CD4-positive, alpha-beta memory T cell (primary cell): ENCODE measurements at places on chromosomes 7 and 10. TPM values are rescaled to one million over a fixed set of nuclear protein-coding genes. Genes with fewer than 3 reads are reported as not detected.

DNA sequence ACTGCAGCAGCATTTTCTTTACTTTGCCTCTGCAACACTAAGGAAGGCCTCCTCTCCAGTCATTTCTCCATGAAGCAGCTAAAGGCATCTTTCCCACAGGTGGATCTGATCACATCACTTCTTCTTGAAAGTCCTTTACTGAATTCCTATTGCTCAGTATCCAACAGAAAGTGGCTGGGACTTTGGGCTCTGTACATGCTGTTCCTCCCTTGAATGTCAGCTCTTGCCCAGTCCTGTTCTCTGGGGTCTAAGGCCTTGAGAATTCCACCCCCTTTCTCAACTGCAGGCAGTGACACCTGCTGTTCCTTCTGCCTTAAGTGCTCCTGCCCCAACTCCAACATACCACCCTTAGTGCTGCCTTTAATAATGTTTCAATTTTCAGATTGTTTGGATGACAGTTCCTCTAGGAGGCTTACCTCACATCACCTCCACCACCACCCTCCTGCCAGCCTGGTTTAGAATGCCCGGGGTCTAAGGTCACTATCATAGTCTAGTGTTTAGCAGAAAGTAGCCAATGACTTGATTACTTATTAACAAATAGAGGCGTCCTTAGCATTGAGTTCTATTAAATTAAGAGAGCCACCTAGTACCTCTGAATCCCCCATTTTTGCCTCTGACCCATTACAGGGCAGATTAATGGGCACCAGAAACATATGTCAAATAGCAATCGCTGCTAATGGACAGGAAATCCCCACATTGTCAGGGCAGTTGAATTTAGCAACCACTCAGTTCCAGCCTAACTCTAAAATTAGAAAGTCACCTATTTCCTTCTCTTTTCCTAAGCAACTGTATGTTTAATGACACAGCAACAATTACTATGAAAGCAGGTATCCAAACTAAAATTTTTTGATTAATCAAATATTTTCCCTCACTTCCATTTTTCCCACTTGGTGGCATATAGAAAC, 11.4 kb downstream of the INHBA start:
- no peaks in the 10 kb centered on the region for H3K27me3 ChIP-seq
- H3K4me1 ChIP-seq = no peaks in the 10 kb centered on the region
- H3K27ac ChIP-seq = no peak overlapping the region
- no peak overlapping the region for H3K4me3 ChIP-seq
- H3K36me3 ChIP-seq = no peaks in the 10 kb centered on the region

GRCh38 chr7:37952240-37952639, 31.8 kb downstream of the EPDR1 start:
- H3K4me3 ChIP-seq = no peak overlapping the region
- no peaks in the 10 kb centered on the region for H3K36me3 ChIP-seq
- H3K4me1 ChIP-seq = no peaks in the 10 kb centered on the region
- no peak overlapping the region for H3K27ac ChIP-seq

Gene GRM3
- not detected for total RNA-seq

GRCh38 chr10:45282061-45282460, 33.3 kb downstream of the OR13A1 start:
- H3K4me1 ChIP-seq = no peaks in the 10 kb centered on the region
- no peak overlapping the region for H3K27ac ChIP-seq
- H3K27me3 ChIP-seq = no peaks in the 10 kb centered on the region
- H3K36me3 ChIP-seq = no peaks in the 10 kb centered on the region
- H3K4me3 ChIP-seq = no peak overlapping the region
- DNase-seq = no peak

Gene SFTPA1
- not detected for total RNA-seq

- no peak overlapping the region for H3K27ac ChIP-seq
- H3K27me3 ChIP-seq = no peaks in the 10 kb centered on the region
- H3K4me3 ChIP-seq = no peak overlapping the region
- H3K4me1 ChIP-seq = no peaks in the 10 kb centered on the region
- DNase-seq = no peak
Observed at GRCh38 chr10:131187274-131187673, 124.2 kb downstream of the TCERG1L start.

DNA sequence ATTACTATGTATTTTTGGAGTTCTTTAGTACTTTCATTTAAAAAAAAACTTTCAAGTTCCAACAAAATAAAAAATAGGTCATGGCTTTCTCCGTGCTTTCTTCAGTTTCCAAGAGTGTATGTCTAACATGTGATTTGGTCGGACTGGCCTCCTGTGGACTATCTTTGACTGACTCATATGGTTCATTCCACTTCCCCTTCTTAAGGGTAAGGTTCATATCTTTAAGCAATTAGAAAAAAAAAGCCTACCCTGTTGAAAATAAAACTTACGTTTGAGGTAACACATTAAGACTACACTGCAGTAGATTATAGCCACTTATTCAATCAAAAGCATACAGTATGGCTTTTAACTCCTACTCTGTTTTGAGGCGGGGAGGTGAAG, 112.8 kb upstream of the AHR start:
- H3K4me3 ChIP-seq = no peak overlapping the region
- DNase-seq = no peak
- no peaks in the 10 kb centered on the region for H3K36me3 ChIP-seq
- no peaks in the 10 kb centered on the region for H3K27me3 ChIP-seq

GRCh38 chr10:31318382-31318853, 598 bp upstream of the ZEB1 start:
- peak overlapping the region; percentile 88 for H3K27ac ChIP-seq
- peaks cover 30% of the 10 kb centered on the region for H3K4me1 ChIP-seq
- no peaks in the 10 kb centered on the region for H3K27me3 ChIP-seq
- peak; percentile 74 for DNase-seq
- no peaks in the 10 kb centered on the region for H3K36me3 ChIP-seq

- peaks cover 13% of the 10 kb centered on the region for H3K27me3 ChIP-seq
- DNase-seq = no peak
- no peaks in the 10 kb centered on the region for H3K36me3 ChIP-seq
- H3K4me1 ChIP-seq = no peaks in the 10 kb centered on the region
- no peak overlapping the region for H3K4me3 ChIP-seq
Observed at GRCh38 chr10:117531371-117532002, 11.1 kb upstream of the EMX2 start.

Gene VSIR
- 97.8 TPM for total RNA-seq

- H3K4me1 ChIP-seq = no peaks in the 10 kb centered on the region
- peaks cover 7% of the 10 kb centered on the region for H3K27me3 ChIP-seq
- H3K4me3 ChIP-seq = no peak overlapping the region
- no peaks in the 10 kb centered on the region for H3K36me3 ChIP-seq
Observed at GRCh38 chr7:150953061-150953997, 24.8 kb downstream of the KCNH2 start.

Gene H2BK1
- 6.9 TPM for total RNA-seq

Gene NRP1
- 1.6 TPM for total RNA-seq

GRCh38 chr10:11411926-11412545, 199.4 kb downstream of the USP6NL start:
- peaks cover 23% of the 10 kb centered on the region for H3K4me1 ChIP-seq
- H3K4me3 ChIP-seq = no peak overlapping the region
- H3K27me3 ChIP-seq = no peaks in the 10 kb centered on the region
- H3K36me3 ChIP-seq = no peaks in the 10 kb centered on the region
- no peak for DNase-seq

- no peaks in the 10 kb centered on the region for H3K36me3 ChIP-seq
- peaks cover 2% of the 10 kb centered on the region for H3K27me3 ChIP-seq
- DNase-seq = no peak
Observed at GRCh38 chr10:131738396-131738735, 162.4 kb upstream of the PPP2R2D start.

DNA sequence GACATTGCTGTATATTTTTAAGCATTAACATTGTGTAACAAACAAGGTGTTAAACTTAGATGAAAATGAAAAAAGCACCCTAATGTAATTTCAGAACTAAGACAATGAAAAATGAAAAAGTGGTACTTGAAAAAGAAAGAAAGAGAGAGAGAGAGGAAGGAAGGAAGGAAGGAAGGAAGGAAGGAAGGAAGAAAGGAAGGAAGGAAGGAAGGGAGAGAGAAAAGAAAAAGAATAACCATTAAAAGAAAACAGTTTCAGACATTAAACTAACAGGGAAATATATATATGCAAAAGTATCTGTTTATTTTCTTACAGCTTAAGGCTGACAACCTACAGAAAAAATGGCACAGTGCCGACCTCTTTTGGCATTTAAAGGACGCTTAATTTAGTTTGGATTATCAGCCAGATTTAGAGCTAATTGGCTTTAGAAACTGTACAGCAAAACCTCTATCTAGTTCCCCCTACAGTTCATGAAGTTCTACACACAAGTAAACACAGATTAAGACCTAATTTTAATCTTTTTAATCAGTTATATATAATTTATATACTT, 13.8 kb downstream of the MTERF1 start:
- no peaks in the 10 kb centered on the region for H3K36me3 ChIP-seq
- H3K4me3 ChIP-seq = no peak overlapping the region
- H3K27ac ChIP-seq = no peak overlapping the region
- DNase-seq = no peak
- H3K4me1 ChIP-seq = no peaks in the 10 kb centered on the region
- no peaks in the 10 kb centered on the region for H3K27me3 ChIP-seq

Gene PDZD7
- 1.1 TPM for total RNA-seq

Gene PON2
- 8.0 TPM for total RNA-seq

GRCh38 chr7:96996111-96996957, 9.0 kb upstream of the DLX6 start:
- H3K4me1 ChIP-seq = no peaks in the 10 kb centered on the region
- H3K36me3 ChIP-seq = no peaks in the 10 kb centered on the region
- H3K4me3 ChIP-seq = no peak overlapping the region
- DNase-seq = no peak
- peaks cover 76% of the 10 kb centered on the region for H3K27me3 ChIP-seq

DNA sequence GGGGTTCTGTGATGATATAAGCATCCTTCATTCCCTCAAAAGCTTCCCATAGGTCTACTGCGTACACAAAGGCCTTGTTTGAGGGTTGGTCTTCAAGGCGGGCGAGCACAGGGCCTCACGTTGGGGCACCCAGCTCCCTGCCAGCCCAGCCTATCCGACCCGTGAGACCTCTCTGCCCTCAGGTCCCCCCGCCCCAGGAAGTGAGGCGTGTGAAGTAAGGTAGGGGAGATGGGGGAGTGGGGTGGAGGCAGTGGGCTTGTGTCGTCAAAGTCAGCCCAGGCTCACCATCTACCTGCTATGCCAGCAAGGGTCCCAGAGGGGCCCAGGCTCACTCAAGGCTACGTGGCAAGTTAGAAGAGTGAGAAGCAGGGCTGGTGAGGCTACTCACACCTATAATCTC, 47.6 kb upstream of the ELFN1 start:
- H3K4me3 ChIP-seq = no peak overlapping the region
- H3K36me3 ChIP-seq = no peaks in the 10 kb centered on the region
- H3K4me1 ChIP-seq = no peaks in the 10 kb centered on the region
- H3K27me3 ChIP-seq = no peaks in the 10 kb centered on the region
- H3K27ac ChIP-seq = no peak overlapping the region
- DNase-seq = no peak

GRCh38 chr10:133162178-133162909, 2.3 kb downstream of the KNDC1 start:
- no peaks in the 10 kb centered on the region for H3K36me3 ChIP-seq
- H3K4me1 ChIP-seq = peaks cover 13% of the 10 kb centered on the region
- no peak overlapping the region for H3K4me3 ChIP-seq
- H3K27me3 ChIP-seq = peaks cover 8% of the 10 kb centered on the region
- no peak overlapping the region for H3K27ac ChIP-seq

DNA sequence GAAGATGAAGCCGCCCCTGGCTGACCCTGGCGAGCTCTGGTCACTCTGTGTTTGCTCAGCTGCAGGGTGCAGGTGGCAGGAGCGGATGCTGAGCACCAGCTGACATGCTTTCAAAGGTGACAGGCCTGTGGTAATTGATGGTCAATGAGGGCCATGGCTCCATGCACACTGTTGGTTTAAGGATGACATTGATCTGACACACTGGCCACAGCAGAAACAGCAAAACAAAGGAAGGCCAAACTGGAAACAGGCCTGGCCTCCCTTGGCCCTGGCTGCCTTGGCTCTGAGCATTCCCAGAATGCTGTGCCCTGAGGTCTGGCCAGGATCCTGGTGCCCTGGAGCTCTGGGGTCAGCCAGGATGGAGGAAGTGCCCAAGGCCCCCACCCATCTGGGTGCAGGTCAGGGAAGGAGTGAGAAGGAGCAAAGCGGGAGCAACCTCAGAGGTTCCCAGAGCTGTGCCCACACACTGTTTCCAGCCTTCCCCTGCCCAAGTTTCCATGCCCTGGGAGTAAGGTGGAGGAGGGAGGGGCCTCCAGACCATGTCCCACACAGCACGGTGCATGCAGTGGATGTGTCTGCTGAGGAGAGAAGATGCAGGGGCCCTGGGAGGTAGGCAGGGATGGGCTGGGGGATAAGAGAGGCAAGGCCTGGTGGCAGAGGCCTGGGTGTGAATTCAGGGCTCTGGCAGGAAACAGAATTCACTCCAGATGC, 302.2 kb downstream of the RPS24 start:
- no peaks in the 10 kb centered on the region for H3K4me1 ChIP-seq
- no peak overlapping the region for H3K4me3 ChIP-seq
- no peaks in the 10 kb centered on the region for H3K36me3 ChIP-seq
- no peak for DNase-seq

Gene CPED1
- total RNA-seq = not detected

Gene TMEM270
- not detected for total RNA-seq

Gene TMEM176B
- 2.3 TPM for total RNA-seq

GRCh38 chr10:124677293-124677699, 66.9 kb downstream of the FAM53B start:
- peaks cover 22% of the 10 kb centered on the region for H3K36me3 ChIP-seq
- no peaks in the 10 kb centered on the region for H3K27me3 ChIP-seq
- no peak for DNase-seq
- H3K4me1 ChIP-seq = peaks cover 96% of the 10 kb centered on the region
- no peak overlapping the region for H3K4me3 ChIP-seq

DNA sequence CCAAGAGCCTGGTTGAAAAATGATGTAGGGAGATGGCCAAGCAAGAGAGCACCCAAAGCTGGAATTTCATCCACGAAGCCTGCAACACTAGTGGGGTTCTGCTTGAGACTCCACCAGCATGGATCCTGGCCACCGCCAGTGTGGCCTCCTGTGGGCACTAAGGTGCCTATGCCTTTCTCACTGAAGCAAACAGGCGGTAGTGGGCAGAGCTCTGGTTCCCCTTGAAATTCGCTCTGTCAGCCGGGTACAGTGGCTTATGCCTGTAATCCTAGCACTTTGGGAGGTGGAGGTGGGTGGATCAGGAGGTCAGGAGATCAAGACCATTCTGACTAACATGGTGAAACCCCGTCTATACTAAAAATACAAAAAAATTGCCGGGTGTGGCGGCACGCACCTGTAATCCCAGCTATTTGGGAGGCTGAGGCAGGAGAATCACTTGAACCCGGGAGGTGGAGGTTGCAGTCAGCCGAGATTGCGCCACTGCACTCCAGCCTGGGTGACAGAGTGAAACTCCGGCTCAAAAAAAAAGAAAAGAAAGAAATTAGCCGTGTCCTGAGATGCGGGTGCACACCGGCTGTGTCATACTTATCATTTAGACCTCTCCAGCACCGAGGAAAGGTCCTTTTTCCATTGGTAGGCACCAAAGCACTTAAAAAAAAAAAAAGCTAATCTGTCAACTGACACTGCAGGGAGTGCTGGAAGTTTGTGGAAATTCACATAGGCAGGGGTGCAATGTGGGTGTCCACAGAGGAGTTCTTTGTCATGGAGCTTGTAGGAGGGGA, 28.3 kb downstream of the CCM2 start:
- H3K27ac ChIP-seq = peak overlapping the region; percentile 82
- no peak for DNase-seq
- peak overlapping the region; percentile 97 for H3K4me3 ChIP-seq
- peaks cover 85% of the 10 kb centered on the region for H3K4me1 ChIP-seq
- H3K27me3 ChIP-seq = no peaks in the 10 kb centered on the region
- peaks cover 3% of the 10 kb centered on the region for H3K36me3 ChIP-seq
